Immature natural killer cell (primary cell): ENCODE measurements at places on chromosomes 13 and 19.
A peak's percentile ranks its signal among the peaks of the same experiment; 100 is the strongest.

GRCh38 chr13:39448834-39449233 lies 154.2 kb downstream of the LHFPL6 start:
- DNase-seq, result no peak

DNA sequence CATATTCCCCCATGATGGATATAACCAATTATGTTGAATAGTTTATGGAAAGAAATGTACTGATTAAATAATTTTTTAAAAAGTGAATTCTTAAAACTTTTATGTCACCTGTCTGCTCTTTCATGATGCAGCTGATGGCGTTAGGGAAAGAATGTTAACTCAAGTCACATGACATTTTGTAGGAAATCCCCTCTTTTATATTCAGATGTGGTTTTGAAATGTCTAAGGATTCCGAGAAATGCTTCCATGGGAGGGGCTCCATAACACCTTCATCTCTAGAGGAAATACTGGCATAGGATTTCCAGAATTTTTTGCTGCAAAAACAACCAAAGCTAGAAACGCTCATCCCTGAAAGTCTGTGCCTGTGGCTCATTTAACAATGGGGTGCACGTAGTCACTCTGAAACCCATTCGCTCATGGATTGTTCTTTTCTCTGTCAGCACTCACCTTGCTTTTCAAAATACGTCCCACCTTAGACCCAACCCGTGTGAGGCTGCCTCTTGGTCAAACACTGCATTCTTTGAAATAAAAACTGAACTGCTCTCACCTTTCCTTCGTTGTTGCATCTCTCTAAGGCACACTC lies 288.9 kb downstream of the SHISA2 start:
- no peak for DNase-seq

- DNase-seq, result no peak
Measured at GRCh38 chr19:14480700-14481079, 5.5 kb upstream of the PTGER1 start.

DNA sequence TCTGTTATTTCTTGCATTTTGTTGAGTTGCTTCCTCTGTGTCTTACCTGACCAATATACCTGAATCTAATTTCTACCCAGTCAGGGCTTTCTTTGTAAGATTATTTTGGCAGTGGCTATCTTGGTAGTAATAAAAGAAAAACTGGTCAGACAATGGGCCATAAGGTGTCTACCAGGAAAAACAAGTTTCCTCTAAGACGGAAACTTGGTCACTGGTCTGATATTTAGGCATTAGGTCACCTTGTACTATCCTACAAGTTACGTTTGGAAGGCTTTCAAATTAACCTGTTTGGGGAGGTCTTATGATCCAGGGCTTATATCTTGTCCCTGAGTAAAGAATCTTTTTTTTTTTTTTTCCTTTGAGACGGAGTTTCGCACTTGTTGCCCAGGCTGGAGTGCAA lies 9.2 kb downstream of the ZNF823 start:
- DNase-seq, result no peak

GRCh38 chr19:11745869-11746268 lies 7.1 kb upstream of the ZNF823 start:
- DNase-seq, result no peak

DNA sequence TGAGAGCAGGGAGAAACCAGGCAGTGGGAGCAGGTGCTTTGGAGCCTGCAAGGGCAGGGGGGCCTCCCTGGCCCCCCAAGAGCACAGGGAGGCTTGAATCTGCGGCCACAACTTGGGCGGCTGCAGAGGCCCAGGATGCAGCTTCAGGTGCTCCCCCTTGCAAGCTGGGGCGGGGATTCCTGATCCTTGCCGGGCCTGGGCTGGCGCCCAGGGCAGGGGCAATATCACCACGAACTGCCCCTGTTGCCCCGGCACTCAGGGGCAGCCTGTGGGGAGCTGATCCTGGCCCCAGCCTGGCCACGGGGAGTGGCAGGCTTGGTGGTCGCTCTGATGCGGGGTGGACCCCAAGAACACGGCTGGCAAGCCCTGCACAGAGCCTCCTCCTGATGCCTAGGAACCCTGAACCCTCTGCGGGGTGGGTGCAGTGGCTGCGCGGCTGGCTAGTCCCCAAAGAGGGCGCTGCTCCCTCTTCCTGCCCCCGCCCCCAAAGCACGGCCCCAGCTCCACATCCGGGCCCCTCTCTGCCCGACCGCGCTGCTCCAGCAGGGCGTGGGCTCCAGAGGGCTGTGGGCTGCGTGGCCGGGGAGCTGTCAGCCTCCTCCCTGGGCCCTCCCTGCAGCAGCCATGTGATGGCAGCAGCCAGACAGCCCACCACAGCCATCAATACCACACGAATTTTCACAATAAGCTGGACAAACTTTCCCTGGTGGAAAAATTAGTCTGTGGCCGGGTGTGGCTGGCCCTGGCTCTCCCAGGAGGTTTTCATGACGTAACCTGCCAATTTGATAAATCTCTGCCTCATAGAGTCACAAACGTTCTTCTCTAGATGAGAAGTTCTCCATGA lies 21.0 kb downstream of the TNFSF9 start:
- peak; percentile 73 for DNase-seq

DNA sequence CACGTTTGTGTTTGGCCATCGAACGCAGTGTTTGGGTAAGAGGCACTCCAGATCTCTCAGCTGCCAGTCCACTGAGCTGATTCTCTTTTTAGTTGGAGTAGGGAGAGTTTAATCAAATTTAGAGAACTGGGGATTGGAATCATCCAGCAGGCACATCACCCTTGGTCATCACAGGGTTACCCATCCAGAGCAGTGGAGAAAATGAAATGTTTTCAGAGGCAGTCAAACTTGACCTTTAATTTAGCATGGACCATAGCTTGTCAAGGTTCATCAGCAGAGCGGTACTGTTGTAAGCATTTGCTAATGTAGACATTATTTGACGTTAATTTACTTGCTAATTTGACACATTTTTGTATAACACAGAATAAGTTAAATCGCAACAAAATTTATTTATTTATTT lies 18.4 kb upstream of the FRY start:
- DNase-seq, result no peak

DNA sequence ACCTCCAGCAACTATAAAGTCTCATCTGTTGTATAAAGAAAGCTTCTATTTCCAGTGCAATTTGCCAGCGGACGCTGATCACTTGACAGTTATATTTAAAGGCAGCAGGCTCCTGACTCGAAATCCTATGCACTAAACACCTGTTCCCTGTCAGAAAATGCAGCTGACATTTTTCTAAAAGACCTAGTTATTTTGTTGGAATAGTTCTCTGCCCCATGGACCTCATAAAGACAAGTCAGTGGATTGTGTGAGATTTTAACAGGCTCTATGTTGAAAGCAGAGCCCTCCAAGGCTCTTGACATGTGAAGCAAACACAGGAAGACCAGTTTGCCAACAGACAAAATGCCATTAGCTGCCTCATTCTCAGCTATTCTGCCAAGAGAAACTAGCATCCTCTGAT lies 304.7 kb upstream of the KLF12 start:
- no peak for DNase-seq

DNA sequence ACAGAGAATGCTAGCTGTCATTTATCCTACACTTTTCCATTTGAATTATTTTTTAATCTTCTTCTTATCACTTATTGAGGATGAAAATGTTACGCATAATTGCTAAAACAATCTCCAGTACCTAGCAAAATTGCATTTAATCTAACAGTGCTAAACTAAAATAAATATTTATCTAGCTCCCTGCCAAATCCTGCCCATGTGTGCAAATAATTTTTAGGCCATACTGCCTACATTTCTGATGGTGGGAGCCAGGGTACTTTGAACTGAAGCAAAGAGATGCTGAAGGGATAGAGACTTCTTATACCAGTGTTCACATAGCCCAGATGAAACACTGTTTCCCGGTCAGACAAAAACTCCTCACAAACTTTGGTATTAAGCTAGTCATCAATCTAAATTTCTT lies 1268.7 kb upstream of the PCDH20 start:
- no peak for DNase-seq

DNA sequence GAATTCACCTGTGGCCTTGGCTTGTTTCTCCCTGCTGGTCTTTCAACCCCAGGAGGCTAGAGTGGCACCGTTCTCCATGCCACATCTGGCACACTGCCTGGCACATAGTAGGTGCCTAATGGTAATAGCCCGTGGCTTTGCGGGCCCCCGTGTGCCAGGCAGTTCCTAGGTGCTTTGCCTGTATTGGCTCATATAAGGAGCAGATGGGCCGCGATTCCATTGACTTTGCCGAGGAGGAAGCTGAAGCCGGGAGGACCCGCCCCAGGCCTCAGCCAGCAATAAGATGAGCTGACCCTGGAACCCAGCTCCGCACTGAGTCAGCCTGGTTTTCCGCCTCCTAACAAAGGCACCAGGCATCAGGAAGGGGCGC lies 807 bp downstream of the PGLYRP1 start:
- DNase-seq, result no peak

GRCh38 chr13:24709186-24709913 lies 29.1 kb downstream of the ATP12A start:
- peak; percentile 57 for DNase-seq

GRCh38 chr13:101529422-101529821 lies 76.9 kb downstream of the ITGBL1 start:
- no peak for DNase-seq

GRCh38 chr19:6379744-6380143 lies 4.0 kb upstream of the PSPN start:
- no peak for DNase-seq

DNA sequence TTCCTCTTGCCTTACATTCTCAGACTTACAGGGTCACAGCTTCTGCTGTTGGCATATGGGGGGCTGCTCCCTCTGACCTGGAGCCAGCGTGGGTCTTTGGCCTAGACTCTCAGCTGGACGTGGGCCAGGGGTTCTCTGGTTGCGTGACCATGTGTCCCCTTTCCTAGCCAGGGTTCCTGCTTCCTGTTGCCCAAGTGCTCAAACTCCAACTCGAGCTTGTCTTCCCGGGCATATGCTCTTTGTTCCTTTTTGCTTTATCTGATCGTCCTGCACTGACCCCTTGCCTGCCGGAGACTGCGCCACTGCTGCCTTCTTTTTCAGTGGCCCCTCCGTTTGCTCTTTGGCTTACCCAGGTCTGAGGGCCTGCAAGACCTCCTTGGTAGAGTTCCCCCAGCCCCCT lies 25.3 kb upstream of the GPR183 start:
- no peak for DNase-seq

DNA sequence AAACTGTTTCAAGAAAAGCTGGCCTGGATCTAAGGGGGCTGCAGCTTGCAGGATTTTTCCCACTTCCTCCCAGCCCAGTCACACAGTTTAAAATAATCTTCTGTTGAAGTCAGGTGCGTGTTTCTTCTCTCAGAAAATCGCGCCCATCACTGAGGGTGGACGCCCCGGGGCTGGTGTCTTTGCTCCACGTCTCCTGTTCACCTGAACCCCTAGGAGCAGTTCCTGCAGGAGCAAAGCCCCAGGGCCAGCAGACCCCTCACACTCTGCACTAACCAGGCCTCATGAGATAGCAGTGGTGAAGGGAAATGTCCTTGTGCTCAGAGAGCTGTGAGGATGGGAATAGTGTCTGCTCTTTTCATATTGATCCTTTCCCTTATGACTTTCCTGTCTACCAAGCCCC lies 920 bp upstream of the SIGLEC7 start:
- DNase-seq, result no peak

GRCh38 chr13:80877944-80878241 lies 537.0 kb upstream of the SPRY2 start:
- DNase-seq, result no peak

GRCh38 chr19:33689138-33689746 lies 67.5 kb downstream of the CHST8 start:
- DNase-seq, result no peak

DNA sequence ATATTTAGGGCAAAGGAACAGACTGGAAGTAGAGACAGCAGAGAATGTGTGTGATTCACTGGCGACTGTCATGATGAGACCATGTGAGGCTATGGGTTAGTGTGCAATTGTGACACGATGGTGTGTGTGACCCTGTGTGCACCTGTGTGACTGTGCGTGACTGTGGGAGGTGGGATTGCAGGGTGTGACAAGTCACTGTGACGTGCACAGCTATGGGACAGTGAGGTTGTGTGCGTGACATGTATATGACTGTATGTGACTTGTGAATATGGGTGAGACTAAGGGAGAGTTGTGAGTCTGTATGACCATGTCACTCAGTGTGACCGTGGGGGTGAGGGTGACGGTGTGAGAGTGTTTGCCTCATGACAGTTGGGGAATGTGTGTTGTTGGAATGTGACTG lies 3.4 kb upstream of the GIPR start:
- DNase-seq, result no peak

GRCh38 chr13:49258089-49258796 lies 10.5 kb downstream of the CDADC1 start:
- DNase-seq, result peak; percentile 29

DNA sequence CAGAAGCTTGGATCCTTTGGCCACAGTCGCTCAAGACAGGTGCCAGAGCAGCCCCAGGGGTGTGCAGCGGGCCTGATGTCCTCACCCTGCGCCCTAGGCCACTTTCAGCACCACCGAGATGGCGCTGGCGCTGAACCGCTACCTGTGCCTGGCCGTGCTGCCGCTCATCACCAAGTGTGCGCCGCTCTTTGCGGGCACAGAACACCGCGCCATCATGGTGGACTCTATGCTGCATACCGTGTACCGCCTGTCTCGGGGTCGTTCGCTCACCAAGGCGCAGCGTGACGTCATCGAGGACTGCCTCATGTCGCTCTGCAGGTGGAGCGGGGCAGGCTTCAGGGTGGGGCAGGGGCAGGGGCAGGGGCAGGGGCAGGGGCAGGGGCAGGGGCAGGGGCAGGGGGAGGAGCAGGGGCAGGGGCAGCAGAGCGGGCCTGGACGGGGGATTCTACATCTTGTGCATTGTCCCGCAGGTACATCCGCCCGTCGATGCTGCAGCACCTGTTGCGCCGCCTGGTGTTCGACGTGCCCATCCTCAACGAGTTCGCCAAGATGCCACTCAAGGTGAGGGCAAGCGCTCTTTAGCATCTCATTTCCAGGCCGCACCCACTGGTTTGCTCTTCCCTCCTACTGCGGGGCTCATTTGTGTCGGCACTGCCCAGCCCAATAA lies 69.1 kb downstream of the RYR1 start:
- DNase-seq, result no peak

DNA sequence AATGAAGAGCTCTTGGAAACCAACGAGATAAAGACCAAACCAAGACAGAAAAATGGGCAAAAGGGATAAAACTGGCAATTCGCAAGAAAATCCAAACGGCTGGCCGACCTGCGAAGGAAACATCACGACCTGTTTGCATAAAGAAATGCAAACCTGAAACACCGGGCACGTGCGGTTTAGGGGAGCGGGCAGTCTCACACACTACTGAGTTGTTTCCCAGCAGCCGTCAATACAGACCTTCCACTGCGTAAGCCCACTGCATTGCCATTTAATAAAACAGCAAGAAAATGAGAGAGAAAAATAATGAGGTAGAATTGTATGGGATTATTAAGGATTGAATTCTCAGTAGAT lies 642 bp upstream of the PEG3 start:
- DNase-seq, result no peak
